Cerebellar nuclear complex (tissue), 1 donor: ENCODE measurements at places on chromosomes 3 and 15.

DNA sequence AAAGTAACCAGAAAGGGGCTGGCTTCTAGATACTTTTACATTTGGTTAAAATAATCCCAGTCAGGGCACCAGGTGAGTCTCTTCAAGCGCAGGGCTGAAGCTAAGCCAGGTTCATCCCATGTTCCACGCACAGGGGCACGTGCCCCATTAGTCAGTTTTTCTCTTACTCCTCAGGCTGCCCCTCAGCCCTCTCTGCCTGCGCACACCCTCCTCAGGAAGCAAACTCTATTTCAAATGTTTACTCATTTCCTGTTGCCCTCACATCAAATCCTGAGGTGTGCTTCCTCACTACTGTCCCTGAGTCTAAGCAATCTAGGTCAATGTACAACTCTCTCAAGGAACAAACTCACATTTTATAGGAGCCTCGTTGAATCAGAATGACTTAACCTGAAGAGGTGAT lies 48.5 kb downstream of the THBS1 start:
- no peak for DNase-seq

- DNase-seq, result no peak
Observed at GRCh38 chr3:51538115-51538458, 432 bp upstream of the RAD54L2 start.

DNA sequence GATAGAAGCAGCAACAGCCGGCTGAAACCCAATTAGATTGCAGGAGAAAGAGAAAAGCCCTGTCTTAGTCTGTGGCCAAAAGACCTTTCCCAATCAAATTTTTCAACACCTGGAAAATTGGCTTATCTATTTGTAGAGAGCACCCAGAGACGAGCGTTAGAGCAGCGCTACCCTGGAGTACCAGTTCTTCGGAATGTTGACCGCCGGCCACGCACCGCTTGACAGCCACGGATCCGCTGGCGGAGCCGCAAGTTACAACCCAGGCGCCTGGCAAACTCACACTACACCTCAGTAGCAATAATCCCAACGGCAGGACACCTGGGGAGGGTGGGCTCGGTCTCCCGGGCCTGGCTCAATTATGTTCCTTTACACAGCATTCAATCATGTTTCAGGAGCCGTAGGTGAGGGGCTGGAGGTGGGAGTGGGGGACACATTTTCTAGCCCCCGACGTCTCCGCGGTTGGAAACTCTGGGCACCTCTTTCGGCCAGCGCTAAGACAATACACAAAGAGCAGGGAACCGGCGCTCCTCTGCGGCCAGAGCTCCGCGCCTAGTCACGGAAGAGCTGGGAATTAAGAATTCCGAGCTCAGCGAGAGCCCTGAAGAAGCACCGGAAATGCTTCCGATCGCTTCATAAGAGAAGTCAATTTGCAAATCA lies 1.2 kb downstream of the MB21D2 start:
- no peak for DNase-seq

DNA sequence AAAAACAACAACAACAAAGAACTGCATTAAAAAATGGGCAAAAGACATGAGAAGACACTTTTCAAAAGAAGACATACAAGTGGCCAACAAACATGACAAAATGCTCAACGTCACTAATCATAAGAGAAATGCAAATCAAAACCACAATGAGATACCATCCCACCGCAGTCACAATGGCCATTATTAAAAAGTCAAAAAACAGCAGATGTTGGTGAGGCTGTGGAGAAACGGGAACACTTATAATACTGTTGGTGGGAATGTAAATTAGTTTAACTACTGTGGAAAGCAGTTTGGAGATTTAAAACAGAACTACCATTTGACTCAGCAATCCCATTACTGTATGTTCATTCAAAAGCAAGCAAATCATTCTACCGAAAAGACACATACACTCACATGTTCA lies 15.1 kb downstream of the EIF1B start:
- no peak for DNase-seq

DNA sequence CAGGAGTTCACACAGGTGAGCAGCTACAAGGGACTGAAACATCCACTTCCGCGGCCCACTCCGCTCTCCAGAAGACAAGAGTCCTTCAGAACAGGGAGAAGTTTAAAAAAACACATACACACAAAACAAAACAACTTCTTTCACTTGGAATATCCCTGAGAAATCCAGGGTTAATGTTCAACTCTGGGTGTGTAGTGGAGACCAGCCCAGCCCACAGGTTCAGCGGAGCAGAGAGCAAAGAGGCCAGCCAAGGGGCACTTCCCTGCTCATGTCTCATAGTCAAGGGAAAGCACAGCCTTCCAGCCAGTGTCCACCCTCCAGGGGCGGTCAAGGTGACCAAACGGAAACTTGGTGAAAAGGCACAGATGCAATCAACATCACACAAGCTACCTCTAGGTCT lies 41.6 kb downstream of the WNT5A start:
- DNase-seq, result no peak

DNA sequence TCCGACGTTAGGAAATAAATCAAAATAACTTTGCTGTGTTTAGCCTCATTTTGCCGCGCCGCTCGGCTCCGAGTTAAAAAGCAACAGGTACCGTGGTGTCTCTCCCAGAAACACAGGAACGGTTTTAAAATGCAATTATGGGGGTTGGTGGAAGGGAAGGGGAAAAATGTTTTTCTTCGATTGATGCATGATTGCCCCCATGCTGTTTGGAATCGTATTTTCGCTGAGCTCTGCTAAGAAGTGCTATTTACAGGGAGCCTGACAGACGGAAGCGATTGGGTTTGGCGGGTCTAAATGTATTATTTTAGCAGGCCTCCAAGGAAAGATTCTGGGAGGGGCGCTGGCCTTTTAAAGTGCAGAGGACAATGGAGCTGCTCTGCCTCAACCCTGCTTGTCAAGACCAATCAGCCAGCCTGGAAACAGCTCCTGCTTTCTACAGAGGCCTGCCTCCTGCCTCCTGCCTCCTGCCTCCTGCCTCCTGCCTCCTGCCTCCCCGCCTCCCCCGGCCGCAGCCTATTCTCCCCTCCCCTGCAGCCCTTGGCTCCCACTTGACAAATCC lies 156.7 kb upstream of the TLE3 start:
- no peak for DNase-seq

DNA sequence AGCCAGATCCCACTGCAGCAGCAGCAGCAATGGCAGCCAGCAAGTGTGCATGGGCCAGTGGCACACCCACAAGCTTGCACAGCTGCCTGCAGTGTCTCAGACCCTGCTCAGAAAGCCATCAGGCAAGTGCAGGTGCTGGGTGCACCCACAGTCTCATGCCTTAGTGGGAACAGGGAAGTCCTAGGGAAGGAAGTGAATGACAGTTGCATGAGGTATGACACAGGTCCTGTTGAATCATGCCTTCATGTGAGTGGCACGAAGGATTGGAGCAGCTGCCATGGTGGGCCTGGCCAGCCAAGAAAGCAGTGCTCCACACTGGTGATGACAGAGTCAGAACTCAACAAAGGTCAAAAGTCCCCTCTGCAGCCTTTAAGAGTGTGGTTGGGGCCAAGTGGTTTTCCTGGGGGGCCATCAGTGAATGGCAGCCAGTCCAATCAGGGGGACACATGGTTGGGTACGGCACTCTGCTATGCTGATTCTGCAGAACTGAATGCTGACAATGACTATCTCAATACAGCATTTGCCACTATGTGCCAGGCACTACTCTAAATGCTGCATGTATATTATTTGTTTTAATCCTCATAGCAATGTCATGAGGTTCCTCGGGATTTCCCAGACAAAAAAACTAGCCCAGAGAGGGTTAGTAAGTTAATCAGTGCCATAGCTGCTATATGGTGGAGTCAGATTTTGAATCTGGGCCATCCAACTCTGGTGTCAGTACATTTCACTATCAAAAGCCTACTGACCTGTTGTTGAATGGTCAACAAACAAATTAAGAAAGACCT lies 94.3 kb downstream of the AQP9 start:
- no peak for DNase-seq

GRCh38 chr15:94174399-94174802 lies 57.0 kb upstream of the MCTP2 start:
- DNase-seq, result no peak

DNA sequence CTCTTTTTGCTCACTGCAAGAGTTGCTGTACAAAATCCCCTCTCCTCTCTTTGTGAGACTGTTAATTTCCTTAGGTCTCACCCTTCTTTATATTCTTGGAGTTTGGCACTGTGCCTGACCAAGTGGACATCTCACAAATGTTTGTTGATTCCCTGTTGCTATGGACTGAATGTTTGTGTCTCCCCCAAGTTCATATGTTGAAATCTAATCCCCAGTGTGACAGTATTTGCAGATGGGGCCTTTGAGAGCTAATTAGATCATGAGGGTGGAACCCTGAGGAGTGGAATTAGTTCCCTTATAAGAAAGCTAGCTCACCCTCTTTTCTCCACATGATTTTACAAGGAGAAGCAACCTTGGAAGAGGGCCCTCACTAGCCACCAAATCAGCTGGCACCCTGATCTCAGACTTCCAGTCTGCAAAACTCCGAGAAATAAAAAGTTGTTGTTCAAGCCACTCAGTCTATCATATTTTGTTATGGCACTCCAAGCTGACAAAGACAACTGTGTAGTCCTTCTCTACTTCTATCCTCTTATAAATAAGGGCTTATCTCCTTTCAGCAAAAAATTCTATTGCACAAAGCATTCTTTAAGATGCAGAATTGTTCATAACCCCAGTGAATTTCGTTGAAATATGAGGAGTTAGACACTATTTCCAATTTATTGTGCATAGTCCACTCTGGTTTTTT lies 65.5 kb upstream of the NPHP3 start:
- no peak for DNase-seq

DNA sequence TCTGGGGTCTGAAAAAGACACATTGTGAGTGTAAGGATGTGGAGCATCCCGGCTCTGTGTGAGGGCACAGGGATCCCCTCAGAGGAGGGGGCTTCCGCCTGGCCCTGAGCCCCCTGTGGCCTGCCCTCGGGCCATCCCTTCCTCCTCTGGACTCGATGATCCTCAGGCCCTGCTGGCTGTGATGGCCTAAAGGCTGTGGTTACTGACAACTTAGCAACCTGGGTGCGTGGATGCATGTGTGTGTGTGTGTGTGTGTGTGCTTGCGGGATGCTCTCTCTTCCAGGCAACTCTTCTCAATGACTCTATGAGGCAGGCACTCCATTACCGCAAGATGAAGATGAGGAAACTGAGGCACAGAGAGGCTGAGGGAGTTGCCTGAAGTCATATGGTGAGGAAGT lies 66.0 kb downstream of the ASB7 start:
- DNase-seq, result no peak

DNA sequence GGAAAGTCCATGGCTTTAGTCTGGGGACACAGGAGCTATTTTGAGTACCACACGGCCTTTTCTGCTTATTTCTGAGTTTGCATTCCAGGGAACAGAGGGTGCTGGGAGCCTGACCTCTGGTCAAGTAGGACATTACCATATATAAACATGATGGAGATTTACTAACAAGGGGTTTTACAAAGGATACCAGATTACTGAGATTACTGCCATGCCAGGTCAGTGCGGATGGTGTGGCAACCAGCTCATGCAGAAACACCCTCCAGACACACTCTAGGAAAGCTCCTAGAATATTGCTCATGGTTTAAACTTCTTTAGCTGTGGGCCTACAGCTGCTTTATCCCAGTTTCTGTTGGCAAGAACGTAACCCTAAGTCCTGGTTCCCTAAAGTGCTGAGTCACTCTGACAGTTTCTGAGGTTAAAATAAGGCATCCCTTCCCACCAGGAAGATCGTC lies 54.3 kb upstream of the AGTR1 start:
- no peak for DNase-seq

DNA sequence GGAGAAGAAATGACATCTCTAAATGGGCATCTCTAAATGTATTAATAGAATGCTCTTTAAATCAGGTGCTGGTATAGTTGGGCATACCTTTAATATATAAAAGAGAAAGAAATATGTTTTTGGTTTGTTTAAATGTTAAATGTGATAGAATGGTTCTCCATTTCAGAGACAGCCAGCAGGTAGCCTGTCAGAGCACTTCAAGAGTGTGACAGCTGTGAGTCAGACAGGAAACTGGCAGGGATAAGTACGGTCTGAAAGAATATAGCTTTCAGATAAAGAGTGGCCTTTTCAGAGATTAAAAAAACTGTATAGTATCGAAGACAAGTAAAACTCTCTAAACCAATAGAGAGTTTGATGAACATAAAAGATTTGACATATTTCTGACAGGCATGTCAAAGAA lies 654.1 kb downstream of the IGSF11 start:
- no peak for DNase-seq

GRCh38 chr3:100136921-100137320 lies 22.6 kb upstream of the FILIP1L start:
- no peak for DNase-seq

GRCh38 chr3:5678844-5679243 lies 491.3 kb downstream of the EDEM1 start:
- DNase-seq, result no peak

GRCh38 chr3:198096015-198096414 lies 136.0 kb downstream of the LMLN start:
- no peak for DNase-seq

GRCh38 chr3:57142411-57142723 lies 22.8 kb downstream of the IL17RD start:
- DNase-seq, result no peak

DNA sequence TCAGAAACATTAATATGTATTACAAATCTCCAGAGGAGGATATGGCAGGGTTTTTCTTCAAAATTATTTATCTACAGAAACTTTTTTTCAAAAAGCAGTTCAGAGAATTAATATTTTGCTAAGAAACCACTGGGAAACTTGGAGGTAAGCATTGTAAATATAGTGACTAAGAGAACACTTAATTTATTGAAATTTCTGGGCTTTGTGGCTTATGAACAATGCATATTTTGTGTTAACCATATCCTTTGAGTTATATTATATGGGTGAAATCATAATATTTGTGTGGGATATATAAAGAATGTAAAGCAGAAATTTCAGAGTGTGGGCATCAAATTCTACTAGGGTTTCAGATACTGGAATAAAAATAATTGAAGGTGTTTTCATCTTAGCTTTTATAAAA lies 1059.2 kb downstream of the ZPLD1 start:
- DNase-seq, result no peak

DNA sequence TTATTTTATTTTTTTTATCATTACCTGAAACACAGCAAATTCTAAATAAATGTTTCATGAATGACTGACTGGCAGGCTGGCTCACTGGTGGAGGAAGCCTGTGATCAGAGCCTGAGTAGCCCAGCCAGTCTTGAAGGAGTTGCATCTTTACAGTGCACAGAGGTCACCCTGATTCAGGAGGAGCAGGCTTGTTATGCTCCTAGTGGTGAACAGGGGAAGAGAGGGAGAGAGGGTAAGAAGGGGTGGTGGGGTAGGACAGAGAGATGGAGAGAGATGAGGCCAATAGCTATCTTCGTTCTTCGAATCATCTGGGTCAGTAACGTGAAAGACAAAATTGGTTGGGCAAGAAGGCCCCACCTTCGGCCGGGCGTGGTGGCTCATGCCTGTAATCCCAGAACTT lies 202.6 kb upstream of the MCTP2 start:
- DNase-seq, result no peak

GRCh38 chr3:197306374-197307086 lies 8.1 kb upstream of the DLG1 start:
- no peak for DNase-seq

GRCh38 chr3:113242096-113242581 lies 30.8 kb downstream of the BOC start:
- no peak for DNase-seq

GRCh38 chr3:156161172-156161571 lies 40.8 kb downstream of the KCNAB1 start:
- DNase-seq, result no peak

- no peak for DNase-seq
Observed at GRCh38 chr3:192747746-192748145, 20.4 kb upstream of the FGF12 start.

- no peak for DNase-seq
Observed at GRCh38 chr15:48325400-48325799, 5.8 kb upstream of the DUT start.
